Esophagus mucosa (tissue), 1 donor: ENCODE measurements at places on chromosomes 7 and 10.

GRCh38 chr10:74957285-74957961 is 131.0 kb downstream of the KAT6B start:
- ATAC-seq: no peak

- ATAC-seq: no peak
These were observed 169.6 kb downstream of the DIP2C start for GRCh38 chr10:519716-520401.

GRCh38 chr10:130404476-130405055 is 268.4 kb downstream of the GLRX3 start:
- ATAC-seq: no peak

DNA sequence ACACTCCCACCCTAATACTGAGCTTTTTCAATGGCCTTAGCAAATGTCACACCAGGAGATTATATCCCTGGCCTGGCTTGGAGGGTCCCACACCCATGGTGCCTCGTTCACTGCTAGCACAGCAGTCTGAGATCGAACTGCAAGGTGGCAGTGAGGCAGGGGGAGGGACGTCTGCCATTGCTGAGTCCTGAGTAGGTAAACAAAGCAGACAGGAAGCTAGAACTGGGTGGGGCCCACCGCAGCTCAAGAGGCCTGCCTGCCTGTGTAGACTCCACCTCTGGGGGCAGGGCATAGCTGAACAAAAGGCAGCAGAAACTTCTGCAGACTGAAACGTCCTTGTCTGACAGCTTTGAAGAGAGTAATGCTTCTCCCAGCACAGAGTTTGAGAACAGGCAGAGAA is 338.9 kb upstream of the MBL2 start:
- ATAC-seq: no peak

DNA sequence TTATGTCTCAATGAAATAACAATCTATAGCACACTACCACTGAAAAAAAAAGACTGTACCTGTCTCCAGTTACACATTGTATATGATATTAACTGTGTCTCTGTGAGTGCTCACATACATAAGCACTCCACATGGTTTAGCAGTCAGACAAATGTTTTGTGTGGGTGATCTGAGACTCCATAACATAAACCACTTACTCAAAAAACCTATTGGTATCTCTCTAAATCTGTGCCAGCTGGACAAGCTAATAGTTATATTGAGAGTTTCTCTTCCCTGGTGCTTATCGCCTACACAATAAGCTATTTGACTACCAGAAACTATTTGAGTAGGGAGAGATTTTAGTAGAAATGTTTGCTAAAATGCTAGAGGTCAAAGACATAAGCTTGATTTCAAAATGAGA is 190.1 kb upstream of the AGR3 start:
- ATAC-seq: no peak

DNA sequence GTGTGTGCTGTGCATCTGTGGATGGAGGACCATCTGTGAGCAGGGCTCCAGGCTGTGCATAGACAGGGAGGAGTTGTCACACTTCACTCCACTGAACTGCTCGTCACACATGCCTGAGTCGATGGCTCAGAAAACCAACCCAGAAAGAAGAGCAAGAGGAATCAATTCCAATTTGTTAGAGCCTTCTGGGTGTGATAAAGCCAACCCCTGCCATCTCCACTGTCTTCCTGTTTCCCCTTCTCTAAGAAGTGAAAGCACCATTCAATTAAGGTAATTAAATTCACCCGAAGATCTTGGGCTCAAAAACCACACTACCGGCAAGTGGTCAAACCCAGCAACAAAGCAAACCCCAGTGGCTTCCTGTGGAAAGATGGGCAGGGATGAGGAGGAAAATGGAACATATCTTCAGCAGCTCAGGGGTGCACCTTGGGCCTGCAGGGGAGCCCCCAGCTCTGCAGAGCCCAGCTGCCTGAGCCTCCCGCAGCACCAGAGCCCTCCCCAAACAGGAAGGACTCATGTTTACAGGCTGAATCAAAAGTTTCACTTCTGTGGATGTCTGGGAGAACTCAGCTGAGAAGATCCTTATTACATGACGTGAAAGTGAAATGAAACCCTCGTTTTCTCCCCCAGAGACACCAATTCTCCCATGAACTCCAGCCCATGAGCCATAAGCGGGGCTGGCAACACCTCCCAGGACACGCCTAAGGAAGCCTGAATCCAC is 10.9 kb downstream of the C10orf71 start:
- peak; percentile 24 for ATAC-seq

DNA sequence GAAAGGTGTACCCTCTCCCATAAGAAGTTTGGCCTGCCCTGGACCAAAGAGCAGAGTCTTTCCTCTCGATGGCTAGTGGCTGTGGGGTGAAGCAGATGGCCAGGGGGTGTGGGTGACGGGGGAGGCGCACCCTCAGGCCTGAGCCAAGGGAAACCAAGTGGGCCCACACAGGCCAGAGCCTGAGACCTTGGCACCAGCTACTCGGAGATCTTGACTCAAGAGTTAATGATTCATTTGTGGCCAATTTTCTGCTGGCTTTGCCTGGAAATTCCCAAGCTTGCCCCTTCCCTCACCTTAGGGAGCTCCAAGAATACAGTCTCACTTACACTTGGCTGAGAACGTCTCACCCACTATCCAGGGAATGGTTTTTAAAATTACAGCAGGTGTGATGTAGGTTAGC is 42.7 kb downstream of the ZMIZ1 start:
- ATAC-seq: no peak

GRCh38 chr7:43307522-43307921 is 195.1 kb downstream of the HECW1 start:
- no peak for ATAC-seq

DNA sequence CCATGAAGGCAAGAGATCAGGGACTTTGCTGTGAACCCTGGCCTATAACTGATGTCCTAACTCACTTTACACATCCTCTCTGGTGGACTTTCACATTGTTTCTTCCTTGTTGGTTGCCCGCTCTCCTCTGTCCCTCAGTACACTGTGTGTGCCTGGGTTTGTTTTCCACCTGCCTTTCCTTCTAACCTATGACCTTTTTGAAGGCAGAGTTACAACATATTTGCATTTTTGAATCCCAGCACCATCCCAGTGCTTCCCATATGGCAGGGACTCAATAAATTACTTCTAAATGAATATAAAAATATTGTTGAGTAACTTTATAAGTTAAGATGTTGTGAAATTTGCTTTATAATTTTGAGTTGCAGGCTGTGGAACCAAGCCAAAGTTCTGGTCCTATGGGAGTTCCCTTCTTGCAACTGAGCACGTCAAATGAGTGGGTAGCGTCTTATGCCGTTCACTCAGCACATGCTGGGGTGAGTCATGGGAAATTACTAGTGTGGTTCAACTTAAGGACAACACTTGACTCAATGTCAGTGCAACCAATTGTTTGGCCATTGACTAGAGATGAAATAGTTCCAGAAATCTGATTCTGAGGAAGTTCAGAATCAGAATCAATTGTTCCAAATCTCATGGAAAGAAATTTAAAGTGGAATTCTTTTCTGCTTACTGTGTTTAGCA is 250.9 kb downstream of the TWIST1 start:
- peak; percentile 100 for ATAC-seq
